ENCODE measurements at places on chromosomes 3 and 15.
A peak's percentile ranks its signal among the peaks of the same experiment; 100 is the strongest.

DNA sequence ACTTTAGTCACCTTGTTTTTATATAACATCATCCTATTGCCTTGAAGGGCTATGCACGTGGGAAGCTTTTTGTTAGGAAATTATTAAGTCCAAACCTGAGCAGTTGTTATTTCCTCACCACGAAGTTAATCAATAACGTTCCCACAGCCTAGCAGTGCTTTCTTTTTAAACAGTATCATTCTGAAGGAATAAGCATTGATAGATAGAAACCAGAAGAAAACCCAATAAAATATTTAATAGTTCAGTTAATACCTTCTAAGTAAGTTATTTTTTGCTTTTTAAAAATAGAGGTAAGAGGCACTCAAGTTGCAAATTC lies 149.3 kb downstream of the KCNMB2 start:
- no peak for DNase-seq

- no peak for DNase-seq
Measured at GRCh38 chr3:186653984-186654383, 11.8 kb upstream of the HRG start.

- no peak for DNase-seq
Measured at GRCh38 chr3:132368962-132369361, 48.3 kb upstream of the DNAJC13 start.

DNA sequence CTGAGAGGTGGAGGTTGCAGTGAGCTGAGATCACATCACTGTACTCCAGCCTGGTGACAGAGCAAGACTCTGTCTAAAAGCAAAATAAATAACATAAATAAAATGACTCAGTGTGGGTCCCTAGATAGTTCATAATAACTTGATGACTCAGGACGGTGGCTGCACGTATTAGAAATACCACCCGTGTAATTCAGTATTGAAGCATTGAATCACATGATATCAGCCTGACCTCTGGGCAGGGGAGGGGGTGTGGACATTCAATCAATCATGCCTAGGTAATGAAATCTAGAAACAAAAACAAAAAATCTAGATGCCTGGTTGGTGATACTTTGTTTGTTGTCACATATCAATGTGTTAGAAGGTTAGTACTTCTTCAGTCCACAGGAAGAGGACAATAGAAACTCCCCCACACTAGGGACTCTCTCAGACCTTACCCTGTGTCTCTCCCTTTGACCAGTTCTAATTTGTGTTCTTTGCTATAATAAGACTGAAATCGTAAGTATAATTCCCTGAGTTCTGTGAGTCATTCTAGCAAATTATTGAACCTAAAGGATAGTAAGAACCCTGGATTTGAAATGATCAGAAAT lies 177.3 kb downstream of the GAP43 start:
- peak; percentile 91 for DNase-seq

- no peak for DNase-seq
Measured at GRCh38 chr3:110066206-110066605, 728.9 kb upstream of the DPPA4 start.

- DNase-seq: no peak
Measured at GRCh38 chr3:33940736-33941135, 142.3 kb downstream of the PDCD6IP start.

- no peak for DNase-seq
Measured at GRCh38 chr3:25481386-25481785, 53.3 kb downstream of the RARB start.

- DNase-seq: peak; percentile 55
Measured at GRCh38 chr3:7309641-7310102, 448.8 kb downstream of the GRM7 start.

DNA sequence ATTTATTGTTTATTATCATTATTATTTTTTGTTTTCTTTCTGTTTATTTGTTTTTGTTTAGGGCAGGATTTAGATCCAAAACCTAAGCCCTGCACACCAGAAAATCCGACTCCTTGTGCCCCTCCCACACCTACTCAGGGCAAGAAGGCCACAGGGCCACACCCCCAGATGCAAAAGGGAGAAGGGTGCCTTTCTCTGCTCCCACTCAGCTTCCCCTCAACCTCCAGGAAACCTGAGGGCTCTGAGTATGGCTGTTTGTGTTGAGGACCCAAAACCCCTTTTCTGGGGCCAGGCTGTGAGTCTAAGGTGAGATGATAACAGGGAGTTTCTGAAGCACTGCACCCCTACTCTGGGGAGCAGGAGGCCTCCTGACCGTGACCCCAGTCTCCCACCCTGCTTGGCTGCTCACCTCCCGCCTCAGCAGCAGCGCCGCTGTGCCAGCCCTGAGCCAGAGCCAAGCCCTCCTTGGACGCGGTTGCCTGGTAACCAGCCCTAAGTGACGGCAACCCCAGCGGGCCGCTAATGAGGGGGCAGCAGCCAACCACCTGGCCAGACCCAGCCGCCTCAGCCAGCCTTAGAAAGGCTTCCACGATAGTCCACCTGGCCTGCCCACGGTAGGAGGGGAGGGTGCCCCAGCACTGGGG lies 6.4 kb upstream of the C15orf39 start:
- no peak for DNase-seq

- DNase-seq: peak; percentile 27
Measured at GRCh38 chr15:60751985-60752952, 273.3 kb upstream of the ICE2 start.

- no peak for DNase-seq
Measured at GRCh38 chr15:35349916-35350315, 196.0 kb downstream of the DPH6 start.

- DNase-seq: no peak
Measured at GRCh38 chr15:89677381-89677780, 1.8 kb downstream of the PLIN1 start.

GRCh38 chr3:195876297-195877064 lies 31.9 kb downstream of the TNK2 start:
- no peak for DNase-seq

- no peak for DNase-seq
Measured at GRCh38 chr3:31833391-31834190, 147.5 kb downstream of the OSBPL10 start.

DNA sequence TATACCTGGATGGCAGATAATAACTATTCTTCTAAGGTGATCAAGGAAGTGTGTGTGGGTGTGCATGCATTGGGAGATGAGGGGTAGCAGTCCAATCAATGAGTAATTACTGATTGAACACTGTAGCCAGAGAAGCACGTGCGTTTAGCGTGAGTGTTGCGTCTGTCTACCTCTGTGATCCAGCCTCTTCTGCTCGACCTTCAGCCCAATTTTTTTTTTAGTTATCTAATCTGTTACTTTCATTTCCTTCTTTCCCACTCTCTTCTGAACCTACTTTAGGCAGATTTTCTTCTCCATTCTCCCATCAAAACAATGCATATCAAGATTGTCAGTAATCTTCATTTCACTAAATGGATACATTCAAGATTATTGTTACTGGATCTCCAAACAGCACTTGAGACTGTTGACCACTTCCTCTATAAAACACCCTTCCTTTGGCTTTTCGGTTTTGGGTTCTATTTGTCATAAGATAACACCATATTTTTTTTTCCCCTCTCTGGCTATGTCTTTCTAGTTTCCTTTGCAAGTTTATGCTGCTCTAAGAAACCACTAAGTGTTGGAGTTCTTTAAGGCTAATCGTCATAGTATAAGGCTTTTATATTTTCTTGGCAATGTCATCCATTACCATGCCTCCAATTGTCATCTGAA lies 41.0 kb downstream of the MCTP2 start:
- no peak for DNase-seq

- DNase-seq: no peak
Measured at GRCh38 chr3:122430371-122430770, 14.5 kb upstream of the WDR5B start.

- DNase-seq: no peak
Measured at GRCh38 chr3:3586843-3587646, 212.2 kb upstream of the LRRN1 start.

GRCh38 chr15:81023483-81024264 lies 23.0 kb downstream of the TLNRD1 start:
- DNase-seq: peak; percentile 56

GRCh38 chr15:74027688-74028087 lies 33.2 kb downstream of the PML start:
- no peak for DNase-seq

- DNase-seq: no peak
Measured at GRCh38 chr15:29677871-29678461, 144.3 kb downstream of the TJP1 start.

GRCh38 chr3:66592016-66592761 lies 91.4 kb upstream of the LRIG1 start:
- DNase-seq: peak; percentile 76

GRCh38 chr3:9349321-9350117 lies 13.3 kb upstream of the THUMPD3 start:
- peak; percentile 86 for DNase-seq

DNA sequence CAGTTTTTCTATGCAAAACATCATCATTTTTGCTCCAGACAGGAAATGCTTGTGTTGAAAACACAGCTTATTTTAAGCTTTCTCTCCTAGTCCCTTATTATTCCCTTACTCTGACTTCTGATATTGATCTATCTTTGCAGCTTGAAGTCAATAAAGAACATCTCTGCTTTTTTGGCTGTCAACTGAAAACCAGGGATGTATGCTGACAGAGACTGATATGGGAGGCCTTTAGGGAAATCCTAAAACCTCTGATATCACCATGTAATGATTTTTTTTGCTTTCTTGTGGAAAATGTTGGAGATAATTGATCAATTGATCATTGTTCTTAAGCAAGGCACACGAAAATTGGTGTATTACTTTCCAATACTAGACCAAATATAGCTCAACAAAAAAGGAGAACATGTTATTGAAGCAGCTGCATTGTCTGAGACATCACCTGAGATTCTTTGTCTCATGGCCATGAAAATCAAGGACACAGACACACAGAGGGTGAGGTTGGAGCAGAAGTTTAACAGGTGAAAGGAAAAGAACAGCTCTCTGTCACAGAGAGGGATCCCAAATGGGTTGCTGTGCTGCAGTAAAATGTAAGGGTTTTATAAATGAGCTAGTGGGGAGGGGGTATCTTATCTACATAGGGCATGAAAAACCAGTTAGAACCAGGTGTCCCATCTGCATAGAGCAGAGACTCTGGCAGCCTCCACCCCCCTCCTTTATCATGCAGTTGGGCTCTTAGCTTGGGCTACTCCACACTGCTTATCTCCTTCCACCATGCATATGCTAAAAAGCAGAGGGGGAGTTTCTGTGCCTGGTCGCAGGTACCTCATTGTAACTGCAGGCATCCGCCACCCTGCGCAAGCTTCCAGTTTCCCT lies 17.0 kb upstream of the SENP7 start:
- no peak for DNase-seq

DNA sequence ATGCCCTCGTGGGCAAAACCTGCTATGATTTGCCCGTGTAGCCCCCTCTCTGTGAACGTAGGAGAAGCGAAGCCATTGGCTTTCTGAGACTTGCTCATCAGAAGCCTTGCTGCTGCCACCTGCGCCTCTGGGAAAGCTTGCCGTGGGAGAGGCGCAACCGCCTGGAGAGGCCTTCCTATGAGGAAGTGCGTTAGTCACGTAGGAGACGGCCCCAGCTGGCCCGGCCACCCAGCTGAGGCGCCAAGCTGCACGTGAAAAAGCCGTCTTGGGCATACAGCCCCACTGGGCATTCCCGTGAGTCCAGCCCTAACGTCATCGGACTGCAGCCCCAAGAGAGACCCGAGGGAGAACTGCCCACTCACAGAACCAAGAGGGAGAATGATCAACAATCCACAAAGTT lies 49.1 kb upstream of the TJP1 start:
- no peak for DNase-seq

- peak; percentile 96 for DNase-seq
Measured at GRCh38 chr3:172749230-172749965, 1.1 kb upstream of the ECT2 start.

- DNase-seq: no peak
Measured at GRCh38 chr3:40608091-40608490, 83.3 kb downstream of the ZNF621 start.

DNA sequence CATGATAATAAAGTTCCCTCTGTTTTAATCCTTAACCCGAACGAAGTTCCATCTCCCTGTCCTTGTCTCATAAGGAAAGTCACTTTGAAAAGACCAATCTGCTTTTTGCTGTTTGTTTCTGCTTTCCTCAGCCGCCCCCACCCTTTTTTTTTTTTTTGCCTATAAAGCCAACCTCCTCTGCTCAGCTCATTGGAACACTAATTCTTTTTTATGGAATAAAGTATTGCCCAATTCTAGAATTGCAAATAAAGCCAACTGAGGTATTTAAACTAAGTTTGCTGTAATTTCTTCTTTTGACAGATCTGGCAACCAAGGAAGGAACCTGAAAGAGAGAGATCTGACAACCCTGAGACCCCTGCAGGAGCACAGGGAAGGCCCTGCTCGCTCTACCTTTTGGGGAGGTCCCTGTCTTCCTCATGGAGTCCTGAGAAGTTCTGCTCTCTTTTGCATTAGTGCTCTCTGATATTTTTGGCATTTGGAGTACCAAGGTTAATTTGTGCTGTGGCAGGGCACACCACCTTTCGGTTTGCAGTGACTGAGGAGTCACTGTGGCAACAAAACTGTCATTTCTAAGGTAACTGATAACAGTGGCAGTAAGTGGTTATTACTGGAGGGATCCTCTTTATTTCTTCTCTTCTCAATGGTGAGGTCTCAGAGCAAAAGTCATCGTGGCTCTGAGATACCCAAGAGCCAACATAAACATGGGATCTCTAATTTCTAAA lies 35.2 kb upstream of the TRPM1 start:
- no peak for DNase-seq

- no peak for DNase-seq
Measured at GRCh38 chr3:32842987-32843386, 25.2 kb downstream of the TRIM71 start.

DNA sequence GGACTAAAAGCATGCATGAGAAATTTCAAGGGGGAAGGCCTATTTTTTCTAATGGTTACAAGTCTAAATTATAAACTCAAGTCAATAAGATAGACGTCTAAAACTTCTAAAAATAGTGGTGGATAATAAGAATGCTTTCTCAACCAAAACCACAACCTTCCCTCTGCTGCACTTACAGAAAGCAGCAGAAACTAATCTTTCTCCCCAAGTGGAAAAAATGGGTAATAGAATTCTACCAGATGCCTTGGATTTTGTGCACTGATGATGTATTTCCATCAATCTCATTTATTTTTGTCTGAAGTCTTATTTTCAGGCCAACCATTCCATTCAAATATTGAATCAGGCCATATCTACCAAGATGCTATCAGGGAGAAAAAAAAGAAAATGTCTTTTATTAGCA lies 344.7 kb downstream of the NEK10 start:
- DNase-seq: no peak

- no peak for DNase-seq
Measured at GRCh38 chr3:94028093-94028837, at the start of gene STX19. TSS of gene STX19 (minus strand) at chr3:94028597. CDS start at chr3:94015269, 13,328 bp downstream.

DNA sequence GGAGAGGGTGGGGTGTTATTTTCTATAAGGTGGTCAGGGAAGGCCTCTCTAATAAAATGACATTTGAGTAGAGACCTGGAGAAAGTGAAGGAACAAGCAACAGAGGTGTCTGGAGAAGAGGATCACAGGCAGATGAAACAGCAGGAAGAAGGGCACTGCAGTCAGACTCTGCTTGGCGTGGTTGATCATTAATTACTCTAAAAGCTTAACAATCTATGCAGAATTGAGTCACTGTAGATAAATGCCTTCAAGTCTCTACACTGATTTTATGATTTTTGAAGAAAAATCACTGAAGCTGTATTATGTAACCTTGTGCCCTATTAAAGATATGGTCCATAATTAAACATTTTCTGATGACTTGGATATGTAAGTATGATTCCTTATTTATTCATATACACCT lies 114.2 kb downstream of the TNIK start:
- DNase-seq: no peak

All from fibroblast of skin of back (primary cell).